ENCODE measurements at places on chromosomes 16 and 17.
A peak's percentile ranks its signal among the peaks of the same experiment; 100 is the strongest.

- DNase-seq, result peak; percentile 94
Observed at GRCh38 chr16:57041182-57042156, 50.9 kb upstream of the CPNE2 start.

DNA sequence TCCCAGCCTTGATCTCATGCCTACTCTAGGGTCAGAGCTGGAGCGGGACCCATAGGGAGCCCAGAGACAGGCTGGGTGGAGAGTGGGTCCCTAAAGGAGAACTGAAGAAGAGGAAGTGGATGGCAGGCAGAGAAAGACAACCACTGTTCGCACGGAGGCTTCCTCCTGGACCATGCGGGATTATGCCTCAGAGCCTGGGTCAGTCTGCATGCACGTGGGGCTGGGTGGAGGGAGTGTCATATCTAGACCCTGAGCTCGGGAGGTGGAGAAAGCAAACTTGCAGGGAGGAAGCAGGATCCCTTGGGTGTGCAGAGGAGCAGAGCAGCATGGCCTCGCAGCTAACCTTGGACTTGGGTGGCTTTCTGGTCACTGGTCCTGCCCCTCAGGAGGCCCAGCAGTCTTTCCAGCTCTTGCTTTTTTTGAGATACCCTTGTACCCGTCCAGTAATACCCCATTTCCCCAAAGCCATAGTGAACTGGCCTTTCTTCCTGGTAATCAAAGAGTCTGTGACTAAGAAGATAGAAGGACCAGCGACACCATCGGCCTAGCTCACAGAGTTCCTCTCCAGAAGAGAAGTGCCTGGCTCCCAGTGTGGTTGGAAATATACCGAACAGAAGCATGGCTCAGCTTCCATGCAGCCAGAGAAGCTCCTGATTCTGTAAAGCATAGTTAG, 344.2 kb downstream of the CPPED1 start:
- no peak for DNase-seq

DNA sequence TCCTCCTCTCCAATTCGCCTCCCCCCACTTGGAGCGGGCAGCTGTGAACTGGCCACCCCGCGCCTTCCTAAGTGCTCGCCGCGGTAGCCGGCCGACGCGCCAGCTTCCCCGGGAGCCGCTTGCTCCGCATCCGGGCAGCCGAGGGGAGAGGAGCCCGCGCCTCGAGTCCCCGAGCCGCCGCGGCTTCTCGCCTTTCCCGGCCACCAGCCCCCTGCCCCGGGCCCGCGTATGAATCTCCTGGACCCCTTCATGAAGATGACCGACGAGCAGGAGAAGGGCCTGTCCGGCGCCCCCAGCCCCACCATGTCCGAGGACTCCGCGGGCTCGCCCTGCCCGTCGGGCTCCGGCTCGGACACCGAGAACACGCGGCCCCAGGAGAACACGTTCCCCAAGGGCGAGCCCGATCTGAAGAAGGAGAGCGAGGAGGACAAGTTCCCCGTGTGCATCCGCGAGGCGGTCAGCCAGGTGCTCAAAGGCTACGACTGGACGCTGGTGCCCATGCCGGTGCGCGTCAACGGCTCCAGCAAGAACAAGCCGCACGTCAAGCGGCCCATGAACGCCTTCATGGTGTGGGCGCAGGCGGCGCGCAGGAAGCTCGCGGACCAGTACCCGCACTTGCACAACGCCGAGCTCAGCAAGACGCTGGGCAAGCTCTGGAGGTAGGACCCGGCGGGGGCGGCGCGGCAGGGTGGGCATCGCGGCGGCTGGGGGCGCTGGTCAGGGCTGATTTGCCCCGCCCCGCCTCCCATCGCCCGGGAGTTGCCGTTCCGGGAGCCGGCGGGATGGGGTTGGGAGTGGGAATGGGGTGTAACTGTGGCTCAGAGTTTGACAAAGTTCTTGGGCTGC, 567 bp downstream of the SOX9 start:
- DNase-seq, result no peak

- no peak for DNase-seq
Observed at GRCh38 chr17:46001390-46002310, 2.6 kb downstream of the STH start.

DNA sequence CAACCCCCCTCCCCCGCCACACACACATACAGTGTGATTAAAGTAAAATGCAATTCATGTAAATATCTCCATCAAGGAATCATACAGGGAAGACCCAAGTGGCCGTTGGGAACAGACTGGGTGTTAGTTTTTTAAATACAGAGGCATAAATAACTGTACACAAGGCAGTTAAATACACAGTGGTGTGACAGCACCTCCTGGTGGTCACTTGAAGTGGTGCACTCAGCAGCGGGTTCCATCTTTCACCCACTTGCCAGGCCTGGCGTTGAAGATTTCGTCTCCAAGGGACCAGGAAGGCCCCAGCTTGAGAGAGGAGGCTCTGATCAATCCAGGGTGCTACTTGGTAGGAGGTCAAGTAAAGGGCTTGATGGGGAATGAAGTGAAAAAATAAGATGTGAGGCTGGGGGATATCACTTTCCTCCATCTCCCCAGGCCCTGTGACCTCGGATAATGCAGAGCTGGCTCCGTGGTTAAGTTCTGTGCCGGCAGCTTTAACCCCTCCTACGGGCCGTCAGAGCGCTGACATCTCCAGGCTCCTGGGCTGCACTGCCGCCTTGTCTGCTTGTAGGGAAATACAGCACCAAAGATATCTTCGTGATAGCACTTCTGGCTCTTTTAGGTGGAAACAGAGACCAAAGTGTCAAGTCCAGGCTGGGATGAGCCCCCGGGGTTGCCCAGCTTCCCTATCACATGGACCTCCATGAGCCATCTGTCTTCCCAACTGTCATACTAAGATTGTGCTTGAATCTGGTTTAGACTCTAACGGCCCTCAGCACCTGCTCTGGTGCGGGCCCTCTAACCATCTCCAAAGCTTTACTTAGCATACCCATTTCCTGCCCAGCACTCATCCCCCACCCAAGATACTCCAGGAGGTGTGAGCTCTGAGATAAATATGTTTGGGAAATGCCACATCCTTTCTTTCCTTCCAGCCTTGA, 20.7 kb downstream of the LGALS9 start:
- peak; percentile 89 for DNase-seq

GRCh38 chr16:47519546-47519945, 58.4 kb downstream of the PHKB start:
- DNase-seq, result no peak

DNA sequence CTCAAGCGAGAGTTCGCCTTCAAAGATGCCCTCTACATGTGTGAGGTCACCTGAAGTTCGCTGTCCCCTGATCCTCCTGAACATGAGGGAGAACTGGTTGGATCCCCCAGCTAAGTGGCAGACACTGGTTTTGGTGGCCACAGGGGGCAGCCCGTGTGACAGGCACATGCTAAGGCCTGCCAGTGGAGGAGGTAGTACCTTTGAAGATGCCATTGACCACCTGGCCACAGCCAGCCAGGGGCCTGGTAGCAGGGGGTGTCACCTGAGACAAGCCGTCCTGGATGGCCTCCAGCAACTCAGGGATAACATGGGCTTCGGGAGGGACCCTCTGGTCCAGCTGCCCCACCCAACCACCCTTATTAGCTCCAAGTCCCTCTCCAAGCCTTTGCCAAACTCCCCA, 7.3 kb upstream of the ALDH3A1 start:
- no peak for DNase-seq

- DNase-seq, result no peak
Observed at GRCh38 chr16:12664164-12664733, 139.4 kb downstream of the CPPED1 start.

DNA sequence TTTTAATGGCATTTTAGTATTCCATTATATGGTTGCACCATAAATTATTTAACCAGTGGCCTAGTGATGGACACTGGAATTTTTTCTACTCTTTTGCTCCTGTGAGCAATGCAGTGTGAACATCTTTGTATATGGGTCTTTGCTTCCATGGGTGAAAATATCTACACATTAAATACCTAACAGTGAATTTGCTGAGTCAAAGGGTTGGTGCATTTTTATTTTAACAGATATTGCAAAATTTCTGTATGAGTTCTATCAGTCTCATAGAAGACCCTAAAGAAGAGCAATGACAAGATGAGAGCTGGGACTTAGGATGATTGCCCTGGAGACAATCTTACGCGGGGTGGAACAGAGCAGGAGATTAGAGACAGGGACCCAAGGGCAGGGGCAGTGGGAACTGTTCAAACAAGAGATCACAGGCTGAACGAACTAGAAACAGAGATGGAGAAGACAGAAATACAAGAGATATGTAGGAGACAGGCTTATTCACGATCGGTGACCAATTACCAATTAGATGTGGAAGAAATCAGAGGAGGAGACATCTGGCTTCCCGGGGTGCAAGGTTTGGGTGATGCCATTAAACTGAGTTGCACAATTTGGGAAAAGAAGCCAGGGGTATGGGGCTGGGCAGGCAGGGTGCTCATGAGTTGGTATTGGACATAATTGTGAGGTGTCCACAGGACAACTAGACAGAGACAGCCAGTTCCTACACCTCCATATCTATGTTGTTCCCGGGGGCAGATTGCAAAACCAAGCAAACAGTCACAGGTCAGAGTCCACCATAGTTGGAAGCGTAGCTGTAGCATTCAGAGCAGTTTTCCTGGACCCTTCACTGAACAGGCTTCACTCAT, 39.9 kb upstream of the LONP2 start:
- no peak for DNase-seq

DNA sequence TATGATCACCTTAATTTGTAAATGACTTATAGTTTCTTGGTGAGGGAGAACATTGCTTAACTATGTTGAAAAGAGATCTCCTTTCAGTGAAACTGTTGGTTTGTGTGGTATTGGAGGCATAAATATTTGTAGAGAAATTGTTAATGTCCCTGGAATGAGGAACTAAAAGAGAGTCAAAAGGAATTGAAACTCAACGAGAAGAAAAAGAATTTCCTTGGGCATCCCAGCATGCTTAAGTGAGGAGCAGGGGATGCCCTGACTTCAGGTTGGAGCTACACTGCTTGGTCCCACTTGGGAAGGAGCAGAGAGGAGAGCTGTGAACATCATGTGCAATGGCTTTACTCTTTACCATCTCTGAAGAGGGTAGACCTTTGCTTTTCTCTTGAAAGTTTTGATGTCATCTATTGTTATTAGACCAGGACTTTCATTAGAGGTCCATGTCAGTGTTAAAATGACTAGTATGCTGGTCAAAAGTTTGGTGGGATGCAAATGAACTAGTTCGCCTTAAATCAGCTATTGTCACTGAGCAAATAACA, 21.7 kb downstream of the KRT23 start:
- DNase-seq, result no peak

GRCh38 chr17:51540151-51540550, 279.8 kb downstream of the UTP18 start:
- no peak for DNase-seq

DNA sequence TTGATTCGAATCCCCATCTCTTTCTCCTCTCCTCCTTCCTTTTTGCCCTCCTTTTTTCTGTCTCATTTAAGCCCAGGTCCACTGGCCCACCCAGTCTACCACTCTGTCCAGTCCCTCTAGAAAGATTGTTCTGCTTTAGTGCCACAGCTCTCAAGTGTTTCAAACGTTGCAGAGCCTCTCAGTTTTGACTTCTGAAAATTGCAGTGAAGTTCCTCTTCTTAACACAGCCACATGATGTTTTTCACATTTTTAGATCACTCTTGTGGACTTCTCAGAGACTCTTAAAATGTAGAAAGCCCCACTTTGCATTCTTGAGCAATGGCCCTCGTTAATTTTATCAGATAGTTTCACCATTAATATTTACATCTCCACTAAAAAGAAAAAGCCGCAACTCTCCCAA, 253.1 kb downstream of the HAPSTR1 start:
- no peak for DNase-seq

- DNase-seq, result no peak
Observed at GRCh38 chr16:13631213-13631767, 288.7 kb upstream of the ERCC4 start.

- no peak for DNase-seq
Observed at GRCh38 chr16:54847207-54847606, 83.5 kb upstream of the IRX5 start.

DNA sequence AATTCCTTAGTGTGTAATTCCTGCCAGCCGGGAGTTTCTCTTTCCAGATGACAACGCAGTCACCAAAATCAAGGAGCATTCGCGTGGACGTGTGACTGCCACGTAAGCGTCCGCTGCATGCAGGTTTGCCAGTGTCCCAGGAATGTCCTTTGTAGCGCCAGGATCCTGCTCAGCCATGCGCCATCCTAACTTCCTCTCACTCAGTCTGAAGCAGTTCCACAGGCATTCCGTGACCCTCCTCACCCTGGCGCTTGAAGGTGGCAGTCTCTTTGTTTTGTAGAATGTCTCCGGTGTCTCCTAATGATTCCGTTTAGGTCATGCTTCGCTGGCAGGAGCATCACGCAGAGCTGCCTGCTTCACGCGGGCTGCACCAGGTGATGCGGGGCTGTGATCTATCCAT, 88.6 kb downstream of the RPTOR start:
- no peak for DNase-seq

DNA sequence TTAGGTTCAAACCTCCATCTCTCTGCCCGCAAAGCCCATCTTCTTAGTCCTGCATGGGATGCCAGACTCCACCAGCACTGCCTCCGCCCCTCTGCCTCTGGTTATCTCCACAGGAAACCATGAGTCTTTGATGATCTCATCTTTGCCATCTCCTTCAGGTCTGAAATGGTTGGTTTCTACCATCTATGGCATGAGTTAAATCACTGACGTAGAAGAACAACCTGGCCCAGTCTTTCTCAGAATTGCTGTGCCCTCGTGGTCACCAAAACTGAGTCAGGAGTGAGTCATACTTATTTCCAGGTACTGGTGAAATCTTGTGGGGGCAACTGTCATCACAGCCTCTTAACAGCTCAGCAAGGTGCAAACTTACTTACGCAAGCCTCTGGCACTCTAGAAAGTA, 468.7 kb upstream of the C16orf82 start:
- DNase-seq, result peak; percentile 82

GRCh38 chr17:17342242-17342945, 39.2 kb downstream of the NT5M start:
- peak; percentile 37 for DNase-seq

- DNase-seq, result no peak
Observed at GRCh38 chr16:51111759-51112158, 39.3 kb downstream of the SALL1 start.

- DNase-seq, result peak; percentile 66
Observed at GRCh38 chr17:73643001-73643851, 1.0 kb downstream of the SDK2 start.

DNA sequence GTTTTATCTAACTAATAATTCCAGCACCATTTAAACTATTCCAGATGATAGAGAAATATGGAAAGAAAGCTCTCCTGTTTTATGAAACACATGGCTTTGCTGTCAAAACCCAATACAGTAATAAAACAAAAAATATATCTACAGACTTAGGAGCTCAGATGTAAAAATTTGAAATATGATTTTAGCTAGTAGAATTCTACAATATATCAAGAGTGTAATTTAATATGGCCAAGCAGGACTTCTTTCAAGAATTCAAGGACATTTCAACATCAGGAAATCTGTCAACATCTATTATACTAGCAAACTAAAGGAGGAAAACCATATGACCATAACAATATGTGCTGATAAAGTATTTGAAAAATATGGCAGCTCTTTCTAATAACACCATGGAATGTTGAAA, 57.5 kb downstream of the CCDC182 start:
- DNase-seq, result no peak

GRCh38 chr16:55948230-55948629, 73.1 kb upstream of the CES5A start:
- DNase-seq, result no peak

Data from activated effector memory CD4-positive, alpha-beta T cell treated with anti-CD3 and anti-CD28 coated beads, Interleukin-2, amount 50 U/mL, for 16 hours (primary cell).